ENCODE measurements at places on chromosomes 1 and 21.

DNA sequence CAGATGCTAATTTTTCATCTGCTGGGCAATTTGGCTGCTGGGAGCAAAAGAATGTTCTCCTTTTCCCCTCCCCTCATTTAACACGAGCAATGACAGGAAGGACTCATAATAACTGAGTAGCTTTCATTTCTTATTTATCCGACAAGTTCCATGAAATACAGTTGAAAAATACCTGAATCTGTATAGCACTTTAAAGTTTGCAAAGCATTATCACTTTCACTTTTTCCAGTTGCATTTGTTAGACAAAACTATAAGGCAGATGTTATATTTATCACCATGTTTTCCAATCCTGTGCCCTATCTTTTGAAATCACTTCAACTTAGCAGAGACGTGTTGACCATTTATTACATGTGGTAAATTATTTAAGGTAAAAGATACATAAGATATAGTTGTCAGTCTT is 350.6 kb upstream of the SGIP1 start:
- DNase-seq: no peak

- DNase-seq: no peak
Measured at GRCh38 chr1:6245869-6246496, 2.0 kb downstream of the HES3 start.

- no peak for DNase-seq
Measured at GRCh38 chr1:228259368-228259894, 51.6 kb downstream of the OBSCN start.

DNA sequence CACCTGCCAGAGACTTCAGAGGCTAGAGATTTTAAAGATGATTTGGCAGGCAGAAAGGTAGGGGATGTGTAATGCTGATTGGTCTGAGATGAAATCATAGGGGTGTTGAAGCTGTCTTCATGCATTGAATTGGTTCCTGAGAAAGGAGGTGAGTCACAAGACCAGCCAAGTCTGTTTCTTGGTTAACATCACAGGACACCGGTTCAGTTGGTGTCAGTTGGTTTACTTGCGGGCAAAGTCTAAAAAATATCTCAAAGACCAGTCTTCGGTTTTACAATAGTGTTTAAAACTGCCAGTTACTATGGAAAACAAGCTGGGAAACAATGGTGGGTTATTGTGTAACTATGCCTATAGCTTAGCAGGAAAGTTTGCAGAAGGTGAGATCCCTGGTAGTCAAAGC is 305.9 kb downstream of the BARHL2 start:
- DNase-seq: no peak

GRCh38 chr1:175618559-175618958 is 124.8 kb downstream of the TNR start:
- DNase-seq: no peak

DNA sequence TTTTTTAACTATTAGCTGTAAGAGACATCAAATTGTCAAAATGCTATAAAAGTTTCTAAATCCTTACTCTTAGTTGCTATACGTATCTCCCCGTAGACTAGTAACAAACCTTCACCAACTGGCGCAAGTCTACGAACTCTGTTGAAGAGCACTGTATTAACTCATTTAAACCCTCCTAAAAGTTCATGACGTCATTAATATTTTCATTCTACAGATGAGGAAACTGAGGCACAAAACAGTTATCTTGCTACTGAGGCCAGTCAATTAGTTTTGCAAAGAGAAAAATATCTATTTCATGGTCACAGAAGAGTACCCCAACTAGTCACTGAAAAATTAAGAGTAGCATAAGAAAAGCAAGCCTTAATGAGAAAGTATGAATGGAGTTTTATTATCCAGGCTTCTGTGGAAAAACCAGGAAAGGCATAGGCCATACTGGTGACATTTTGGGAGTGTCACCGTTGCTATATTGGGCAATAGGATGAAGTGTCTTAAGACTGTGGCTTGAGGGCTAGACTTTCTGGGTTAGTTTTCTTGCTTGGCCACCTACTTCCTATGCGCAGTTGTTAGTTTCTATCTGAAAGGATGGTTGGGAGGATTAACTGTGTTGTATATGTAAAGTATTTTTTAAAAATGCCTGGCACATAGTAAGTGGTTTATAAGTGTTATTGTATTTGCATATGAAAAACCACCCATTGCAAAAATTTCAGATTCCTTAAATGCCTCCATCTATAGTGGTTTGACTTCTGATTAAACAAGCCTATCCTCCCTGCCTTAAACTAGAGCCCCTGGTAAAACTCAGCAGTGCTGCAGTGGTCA is 52.4 kb upstream of the SYT14 start:
- DNase-seq: no peak

DNA sequence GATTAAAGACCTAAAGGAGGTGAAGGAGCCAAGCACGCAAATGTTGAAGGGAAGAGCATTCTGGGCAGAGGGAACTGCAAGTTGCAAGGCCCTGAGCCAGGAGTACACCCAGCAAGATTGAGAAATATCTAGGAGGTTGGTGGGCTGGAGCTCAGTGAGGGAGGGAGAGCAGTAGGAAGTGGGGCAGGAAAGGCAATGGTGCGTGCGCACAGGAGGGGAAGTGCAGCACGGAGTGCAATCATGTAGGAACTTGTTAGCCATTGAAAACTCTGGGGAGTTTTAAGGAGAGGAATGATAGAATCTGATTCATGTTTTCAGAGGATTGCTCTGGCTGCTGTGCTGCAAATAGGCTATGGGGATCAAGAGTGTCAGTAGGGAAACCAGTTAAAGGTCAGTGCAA is 13.2 kb upstream of the IGSF3 start:
- no peak for DNase-seq

- no peak for DNase-seq
Measured at GRCh38 chr21:37711286-37711829, 204.9 kb downstream of the KCNJ6 start.

DNA sequence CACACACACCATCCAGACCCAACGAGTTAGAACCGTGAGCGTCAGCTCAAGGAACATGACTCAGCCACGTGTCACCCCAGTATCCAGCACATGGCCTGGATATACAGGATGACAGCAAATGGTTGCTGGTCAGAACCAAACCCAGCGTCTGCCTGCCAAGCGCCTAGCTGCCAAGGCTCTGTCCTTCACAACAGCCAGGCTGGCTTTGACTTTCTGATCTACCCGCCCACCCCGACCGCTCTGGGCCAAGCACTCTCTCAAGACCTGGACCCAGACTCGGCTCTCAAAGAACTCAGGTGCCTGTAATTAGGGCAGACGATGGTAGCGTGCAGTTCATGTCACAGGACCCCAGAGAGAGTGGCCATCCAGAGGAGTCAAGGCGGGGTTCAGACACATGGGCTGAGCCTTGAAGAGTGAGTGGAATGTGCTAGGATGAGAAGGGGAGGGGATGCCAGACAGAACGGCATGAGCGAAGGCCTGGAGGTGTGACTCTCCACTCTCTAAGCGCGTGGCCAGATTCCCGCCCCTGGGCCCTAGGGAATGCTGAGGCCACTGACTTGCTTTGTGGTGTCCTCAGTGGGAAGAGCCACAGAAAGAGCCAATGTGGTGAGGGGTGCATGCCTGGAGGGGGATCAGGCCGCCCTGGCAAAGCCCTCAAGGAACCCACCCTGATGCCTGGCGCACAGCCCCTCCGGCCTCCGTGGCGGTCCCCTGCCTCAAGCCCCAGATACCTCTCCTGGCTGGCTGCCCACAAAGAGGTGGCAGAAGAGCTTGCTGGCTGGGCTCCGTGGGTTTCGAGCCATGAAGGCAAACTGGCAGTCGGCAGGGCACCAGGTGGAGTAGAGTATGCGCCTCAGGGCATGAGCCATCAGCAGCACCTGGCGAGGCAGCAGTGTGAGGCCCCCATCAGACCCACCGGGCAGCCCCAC is 7.0 kb downstream of the SH2D5 start:
- DNase-seq: no peak

DNA sequence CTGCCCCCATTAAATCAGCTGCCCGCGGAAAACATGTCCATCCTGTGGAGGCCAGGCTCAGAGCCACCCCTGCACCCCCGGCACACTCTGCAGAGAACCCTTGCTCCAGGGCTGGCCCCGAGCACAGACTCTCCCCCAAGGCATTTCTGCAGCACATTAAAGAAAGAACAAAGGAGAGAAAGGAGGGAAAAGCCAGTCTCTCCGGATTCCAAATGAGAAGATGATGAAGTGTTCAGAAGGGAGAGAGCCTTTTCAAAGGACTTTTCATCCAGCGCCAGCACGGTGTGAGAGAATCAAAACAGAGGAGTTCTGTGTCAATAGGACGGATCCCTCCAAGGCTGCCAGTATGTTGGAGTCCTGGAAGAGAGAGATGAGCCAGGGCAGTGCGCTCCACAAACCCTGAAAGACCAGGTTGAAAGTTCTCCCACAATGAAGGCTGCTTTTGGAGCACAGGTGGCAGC is 498.3 kb downstream of the NPHP4 start:
- no peak for DNase-seq

DNA sequence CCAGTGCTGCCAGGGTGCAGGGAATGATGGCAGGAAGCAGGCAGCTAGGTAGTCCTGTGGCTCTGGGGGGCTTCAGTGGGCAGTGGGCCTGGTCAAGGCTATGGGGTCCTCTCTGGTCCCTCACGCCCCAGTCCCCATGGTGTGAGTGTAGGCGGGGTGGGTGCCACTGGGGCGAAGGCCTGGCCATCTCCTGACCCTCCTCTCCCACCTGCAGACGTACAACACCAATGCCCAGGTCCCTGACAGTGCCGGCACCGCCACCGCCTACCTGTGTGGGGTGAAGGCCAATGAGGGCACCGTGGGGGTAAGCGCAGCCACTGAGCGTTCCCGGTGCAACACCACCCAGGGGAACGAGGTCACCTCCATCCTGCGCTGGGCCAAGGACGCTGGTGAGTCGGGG is 53.7 kb downstream of the ALPL start:
- DNase-seq: no peak

- DNase-seq: no peak
Measured at GRCh38 chr21:25441835-25442234, 165.4 kb downstream of the MRPL39 start.

GRCh38 chr1:170494369-170494768 is 37.6 kb upstream of the GORAB start:
- DNase-seq: no peak

DNA sequence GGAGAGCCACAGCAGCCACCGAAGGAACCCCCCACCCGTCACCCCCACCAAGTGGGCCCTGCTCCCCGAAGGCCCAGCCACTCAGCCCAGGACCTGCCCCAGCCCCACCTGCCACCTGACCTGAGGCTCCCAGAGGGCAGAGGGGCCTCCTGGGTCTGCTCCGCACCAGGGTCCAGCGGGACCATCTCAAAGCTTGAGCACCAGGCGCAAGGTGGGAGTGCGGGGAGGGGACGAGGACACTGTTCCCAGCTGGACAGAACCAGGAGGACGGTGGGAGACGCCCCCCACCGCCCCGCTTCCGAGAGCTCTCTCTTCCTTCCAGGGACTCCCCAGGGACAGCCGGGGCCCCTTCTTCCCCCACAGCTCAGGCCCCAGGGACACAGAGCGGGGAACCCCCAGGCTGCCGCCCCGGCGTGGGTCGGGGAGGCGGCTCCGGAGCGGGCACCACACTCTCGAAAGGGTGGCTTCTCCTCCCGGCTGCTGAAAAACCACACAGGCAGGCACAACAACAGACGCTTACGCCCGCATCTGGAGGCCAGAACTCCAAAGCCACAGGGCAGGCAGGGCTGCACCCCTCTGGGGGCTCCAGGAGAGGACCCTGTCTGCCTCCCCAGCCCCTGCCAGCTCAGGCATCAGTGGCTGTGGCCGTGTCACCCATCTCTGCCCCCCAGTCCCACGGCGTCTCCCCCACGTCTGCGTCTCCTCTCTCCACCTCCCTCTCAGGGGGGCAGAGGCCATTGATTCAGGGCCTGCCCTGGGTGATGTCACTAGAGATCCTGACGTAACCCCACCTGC is 1.9 kb upstream of the TTLL10 start:
- no peak for DNase-seq

DNA sequence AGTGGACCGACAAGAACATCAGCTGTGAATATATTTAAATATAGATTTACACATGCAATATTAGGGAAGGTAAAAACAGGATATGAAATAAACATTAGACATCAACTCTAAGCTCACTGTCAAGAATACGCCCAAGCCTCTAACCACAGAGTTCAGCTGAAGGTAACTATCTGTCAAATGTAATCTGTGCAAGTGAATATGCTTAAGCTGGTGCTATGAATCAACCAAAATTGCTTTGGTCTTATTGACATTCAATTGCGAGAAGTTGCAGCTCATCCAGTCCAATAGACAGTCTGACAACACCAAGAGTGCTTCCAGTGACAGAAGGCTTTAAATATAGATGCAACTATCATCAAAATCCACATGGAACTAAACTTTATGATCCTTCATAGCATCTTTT is 32.3 kb downstream of the USH2A start:
- no peak for DNase-seq

DNA sequence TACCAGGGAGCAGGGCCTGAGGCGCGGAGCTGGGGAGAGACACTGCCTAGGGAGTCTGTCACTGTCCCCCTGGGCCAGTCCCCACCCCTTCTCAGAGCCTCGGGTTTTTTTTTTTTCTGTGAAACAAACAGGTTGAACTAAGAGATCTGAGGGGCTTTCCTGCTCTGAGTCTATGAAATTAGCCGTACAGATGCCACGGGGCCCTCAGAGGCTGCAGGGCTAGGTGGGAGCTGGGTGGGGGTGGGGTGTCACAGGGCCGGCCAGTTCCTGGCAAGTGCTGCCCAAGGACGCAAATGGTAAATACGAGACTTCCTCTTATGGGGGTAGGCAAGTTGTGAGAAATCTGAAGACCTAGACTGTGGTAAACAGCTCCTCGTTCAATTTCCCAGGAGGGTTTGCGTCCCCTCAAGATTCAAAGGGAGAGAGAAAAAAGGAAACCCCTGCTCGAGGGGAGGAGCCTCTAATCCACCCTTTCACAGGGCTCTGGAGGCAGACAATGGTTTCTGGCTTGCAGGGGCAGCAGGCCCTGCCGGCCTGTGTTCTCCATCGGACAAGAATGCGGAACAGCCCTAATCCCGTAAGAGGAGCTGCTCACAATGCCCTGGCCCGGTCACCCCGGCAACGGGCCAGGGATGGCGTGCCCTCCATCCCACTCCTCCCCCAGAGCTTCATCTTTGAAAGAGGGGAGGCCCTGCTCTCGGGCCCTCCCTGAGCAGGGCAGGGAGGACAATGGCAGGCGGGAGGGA is 7.8 kb downstream of the NUAK2 start:
- DNase-seq: no peak

DNA sequence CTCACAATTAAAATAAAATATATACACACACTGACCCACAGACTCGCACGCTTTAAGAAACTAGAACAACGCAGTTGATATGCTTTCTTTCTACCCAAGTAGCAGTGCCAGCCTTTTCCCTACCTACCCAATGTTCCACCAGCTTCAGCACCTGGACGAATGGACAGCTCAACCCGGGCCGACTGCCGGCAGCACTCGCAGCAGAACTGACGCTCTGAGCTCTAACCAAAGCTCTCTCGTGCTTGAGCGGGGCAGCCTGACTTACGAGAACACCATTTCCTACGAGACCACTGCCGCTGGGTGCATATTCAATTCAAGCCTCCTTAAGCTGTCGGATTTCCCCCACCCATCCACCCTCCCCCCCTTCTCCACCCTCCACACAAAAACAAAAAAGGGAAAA is 127.4 kb upstream of the DPYD start:
- DNase-seq: peak; percentile 39

DNA sequence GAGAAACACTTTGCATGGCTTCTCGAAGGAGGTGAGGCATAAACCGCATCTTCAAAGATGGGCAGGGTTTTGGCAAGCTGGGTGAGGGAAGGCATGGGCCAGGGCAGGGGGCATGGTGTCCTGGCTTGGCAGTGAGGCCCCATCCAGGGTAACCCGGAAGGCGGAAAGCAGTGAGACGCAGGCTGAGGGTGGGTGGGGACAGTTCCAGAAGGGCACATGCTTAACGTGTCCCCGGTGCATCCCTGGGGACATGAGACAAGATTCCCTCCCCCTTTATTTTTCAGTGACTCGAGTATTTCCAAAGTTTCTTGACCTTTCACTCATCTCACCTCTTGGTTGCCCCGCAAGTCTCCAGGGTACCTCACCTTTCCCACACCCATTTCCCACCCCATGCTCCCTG is 122.8 kb upstream of the SLC25A33 start:
- no peak for DNase-seq

Measured in stimulated activated CD8-positive, alpha-beta memory T cell treated with anti-CD3 and anti-CD28 coated beads, Interleukin-4, amount 100 ng/mL, for 4 hours (primary cell).